OCI-LY7 (cell line): ENCODE measurements at places on chromosomes 6 and 20.

DNA sequence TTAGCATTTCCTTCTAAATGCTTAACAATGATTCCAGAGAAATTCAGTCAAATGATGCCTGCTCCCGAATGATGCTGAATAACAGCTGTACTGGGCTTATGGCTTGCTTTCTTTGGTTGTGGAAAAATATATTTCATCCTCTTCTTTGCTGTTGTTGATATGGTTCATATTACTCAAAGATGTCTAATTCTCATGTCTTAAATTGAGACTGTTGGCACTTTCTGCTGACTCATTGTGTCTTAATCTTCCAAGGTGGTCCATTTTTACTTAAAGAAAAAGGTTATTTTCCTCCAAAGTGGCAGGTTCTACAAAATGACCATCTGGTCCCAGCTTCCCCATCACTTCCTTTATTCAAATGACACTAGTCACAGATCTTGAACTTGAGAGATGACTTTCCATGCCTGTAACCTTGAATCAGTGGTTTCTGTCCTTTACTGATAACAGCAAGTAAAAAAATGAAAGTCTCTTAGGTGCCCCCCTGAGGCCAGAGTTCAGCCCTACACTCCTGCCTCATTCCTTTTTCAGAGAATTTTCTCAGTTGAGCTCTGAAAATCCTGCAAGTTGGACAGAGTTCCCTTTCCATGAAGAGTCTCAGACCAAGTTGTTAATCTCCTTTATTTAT, 6.9 kb downstream of the SNAP25 start:
- peak; percentile 5 for DNase-seq

DNA sequence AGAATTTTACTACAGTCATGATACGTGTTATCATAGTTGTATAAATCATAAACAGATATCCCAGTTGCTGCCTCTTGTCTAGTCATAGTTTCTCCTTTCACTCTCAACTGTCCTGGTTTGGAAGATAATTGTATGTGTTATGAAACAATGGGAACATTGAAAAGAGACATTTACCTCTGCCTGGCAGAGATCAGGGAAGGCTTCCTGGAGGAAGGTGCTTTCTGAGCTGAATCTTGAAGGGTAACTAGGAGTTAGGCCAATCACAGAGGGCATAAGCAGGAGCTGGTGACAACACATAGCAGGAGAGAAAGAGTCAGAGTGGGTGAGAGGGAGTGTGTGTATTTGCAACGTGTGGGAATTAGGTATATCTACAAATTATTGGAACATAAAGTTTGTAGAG, 5.4 kb downstream of the ASXL1 start:
- no peak for DNase-seq

GRCh38 chr20:33669224-33669623, 2.5 kb downstream of the ACTL10 start:
- DNase-seq: peak; percentile 47

DNA sequence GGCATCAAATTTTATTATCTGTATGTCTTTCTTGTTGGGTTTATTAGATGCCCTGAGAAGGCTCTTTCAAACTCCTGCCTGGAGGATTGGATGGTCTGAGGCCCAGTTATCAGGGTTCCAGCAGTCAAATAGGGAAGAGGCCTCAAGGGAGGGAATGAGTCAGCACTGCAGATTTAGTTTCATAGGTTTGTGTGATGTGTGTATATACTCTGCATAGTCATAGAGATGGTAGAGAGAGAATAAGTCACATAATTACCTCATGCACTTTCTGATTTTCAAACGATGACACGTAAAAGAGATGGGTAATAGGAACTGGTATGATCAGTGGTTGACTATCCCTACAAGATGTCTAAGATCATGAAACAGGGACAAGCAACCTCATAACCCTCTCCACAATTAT, 82.1 kb downstream of the ADAT2 start:
- DNase-seq: no peak

DNA sequence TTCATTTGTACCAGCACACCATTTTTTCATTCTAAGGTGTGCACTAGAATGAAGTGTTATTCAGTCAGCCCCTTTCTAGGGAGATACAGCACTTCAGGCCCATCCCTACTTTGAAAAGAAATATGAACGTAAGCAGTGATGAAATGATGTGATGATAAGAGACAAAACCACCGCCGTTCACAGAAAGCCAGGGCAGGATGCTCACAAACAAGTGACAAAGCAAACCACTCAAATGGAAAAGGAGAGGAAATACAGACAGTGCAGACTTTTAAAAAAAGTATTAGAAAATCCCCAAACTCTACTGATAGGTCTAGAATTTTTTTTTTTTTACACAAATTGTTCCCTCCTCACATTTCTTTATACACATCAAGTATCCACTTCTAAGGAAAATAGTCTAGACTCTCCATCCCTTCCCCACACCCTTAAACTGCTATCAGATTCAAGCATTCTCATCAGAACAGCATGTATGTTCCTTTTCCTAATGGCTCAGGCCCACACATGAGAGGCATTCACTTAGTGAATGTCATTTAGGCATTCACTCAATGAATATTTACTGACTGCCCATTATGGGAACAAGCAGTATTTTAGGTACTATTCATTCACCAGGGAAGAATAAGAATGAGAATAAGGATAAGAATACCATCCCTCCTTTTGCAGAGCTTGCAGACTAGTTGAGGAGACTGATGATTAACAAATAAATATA, 243.5 kb downstream of the GMPR start:
- no peak for DNase-seq

DNA sequence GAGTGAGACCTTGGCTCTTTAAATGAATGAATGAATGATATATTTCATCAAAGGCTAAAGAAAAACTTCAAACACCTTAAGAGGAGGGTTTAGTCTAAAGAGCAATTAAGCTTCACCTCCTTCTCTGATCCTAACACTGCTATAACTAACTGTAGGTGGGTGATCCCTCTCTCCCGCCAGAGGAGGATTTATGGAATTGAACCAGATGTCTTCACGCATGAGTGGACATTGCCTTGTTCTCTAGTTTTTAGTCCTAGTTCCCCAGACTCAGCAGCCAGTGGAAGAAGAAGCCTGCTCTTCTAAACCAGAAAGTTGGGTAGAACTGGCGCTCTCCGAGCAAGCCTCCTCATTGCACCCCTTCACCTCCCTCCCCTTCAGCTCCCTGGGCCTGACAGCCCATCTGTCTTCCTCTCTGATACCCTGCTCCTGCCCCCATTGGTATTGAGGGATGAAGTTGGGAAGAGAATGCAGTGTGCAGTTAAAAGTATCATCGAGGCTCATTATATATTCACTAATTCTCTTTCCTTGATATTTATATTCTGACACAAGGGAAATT, 142.7 kb downstream of the ARID1B start:
- DNase-seq: no peak
